GF-D8 (cell line): ENCODE measurements at places on chromosomes 6 and 20.

- no peak for DNase-seq
These were observed 93.6 kb downstream of the TMEM242 start for GRCh38 chr6:157229713-157230112.

- DNase-seq = no peak
These were observed 43.2 kb upstream of the SRF start for GRCh38 chr6:43127877-43128276.

- peak; percentile 45 for DNase-seq
These were observed at the start of gene TNF for GRCh38 chr6:31575335-31575901. TSS of gene TNF (plus strand) at chr6:31575565. CDS start at chr6:31575742, 177 bp downstream.

- no peak for DNase-seq
These were observed 35.7 kb upstream of the CD93 start for GRCh38 chr20:23121751-23122320.

DNA sequence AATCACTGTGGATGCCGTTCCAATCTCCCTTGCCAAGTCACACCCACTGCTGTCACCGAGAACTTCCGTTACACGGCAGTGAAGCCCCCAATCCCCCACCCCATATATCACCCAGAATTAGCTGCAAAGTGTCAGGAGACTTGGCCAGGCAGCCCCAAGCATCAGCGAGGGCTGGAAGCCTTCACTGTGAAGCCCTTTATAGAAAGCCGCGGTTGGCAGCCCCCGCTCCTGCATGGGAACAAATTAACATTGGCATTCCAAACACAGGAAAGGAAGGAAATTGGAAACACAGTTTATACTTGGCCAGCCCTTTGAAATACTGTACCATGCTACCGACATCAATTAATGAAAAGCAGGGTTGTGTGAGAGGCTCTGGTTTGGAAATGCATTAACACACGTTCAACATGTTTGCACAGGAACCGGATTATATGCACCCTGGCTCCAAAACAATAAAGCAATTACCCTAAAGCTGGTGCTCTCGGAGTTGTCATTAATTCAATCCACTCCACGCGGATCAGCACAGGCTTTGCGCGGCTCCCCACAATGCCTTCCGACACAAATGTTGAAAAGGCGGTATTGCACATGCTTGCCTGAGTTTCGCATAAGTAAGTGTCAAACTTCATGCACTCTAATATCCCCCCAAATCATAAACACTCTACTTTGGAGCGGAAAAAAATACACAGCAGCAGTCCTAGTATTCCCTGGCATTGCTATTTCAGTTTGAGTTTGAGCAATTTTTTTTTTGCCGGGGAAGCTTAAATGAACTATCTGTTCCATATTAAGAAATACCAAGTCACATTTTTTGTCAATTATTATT is 7.1 kb downstream of the BMP7 start:
- no peak for DNase-seq

DNA sequence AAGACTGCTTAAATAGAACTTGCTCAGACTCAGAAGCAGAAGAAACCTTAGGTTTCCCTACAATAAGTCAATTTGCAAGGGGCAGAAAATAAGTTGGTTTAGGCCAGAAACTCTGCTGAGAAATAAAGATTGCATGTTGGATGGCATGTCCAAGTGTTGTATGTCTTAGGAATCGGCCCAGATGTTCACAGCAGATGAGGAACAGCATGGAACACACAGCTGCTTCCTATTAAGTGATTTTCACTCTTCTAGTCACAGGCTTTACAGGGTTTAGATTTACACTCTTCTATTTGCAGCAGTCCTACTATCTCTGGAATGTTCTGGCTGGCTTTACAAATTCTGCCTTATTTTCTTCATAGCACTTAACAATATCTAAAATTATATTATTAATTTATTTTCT is 3.2 kb downstream of the ZKSCAN4 start:
- DNase-seq = no peak

GRCh38 chr20:63532449-63532971 is 4.7 kb downstream of the PTK6 start:
- no peak for DNase-seq

- DNase-seq = no peak
These were observed 579.2 kb downstream of the EPM2A start for GRCh38 chr6:145155873-145156782.

GRCh38 chr6:37694259-37694658 is 3.4 kb downstream of the MDGA1 start:
- DNase-seq = no peak

DNA sequence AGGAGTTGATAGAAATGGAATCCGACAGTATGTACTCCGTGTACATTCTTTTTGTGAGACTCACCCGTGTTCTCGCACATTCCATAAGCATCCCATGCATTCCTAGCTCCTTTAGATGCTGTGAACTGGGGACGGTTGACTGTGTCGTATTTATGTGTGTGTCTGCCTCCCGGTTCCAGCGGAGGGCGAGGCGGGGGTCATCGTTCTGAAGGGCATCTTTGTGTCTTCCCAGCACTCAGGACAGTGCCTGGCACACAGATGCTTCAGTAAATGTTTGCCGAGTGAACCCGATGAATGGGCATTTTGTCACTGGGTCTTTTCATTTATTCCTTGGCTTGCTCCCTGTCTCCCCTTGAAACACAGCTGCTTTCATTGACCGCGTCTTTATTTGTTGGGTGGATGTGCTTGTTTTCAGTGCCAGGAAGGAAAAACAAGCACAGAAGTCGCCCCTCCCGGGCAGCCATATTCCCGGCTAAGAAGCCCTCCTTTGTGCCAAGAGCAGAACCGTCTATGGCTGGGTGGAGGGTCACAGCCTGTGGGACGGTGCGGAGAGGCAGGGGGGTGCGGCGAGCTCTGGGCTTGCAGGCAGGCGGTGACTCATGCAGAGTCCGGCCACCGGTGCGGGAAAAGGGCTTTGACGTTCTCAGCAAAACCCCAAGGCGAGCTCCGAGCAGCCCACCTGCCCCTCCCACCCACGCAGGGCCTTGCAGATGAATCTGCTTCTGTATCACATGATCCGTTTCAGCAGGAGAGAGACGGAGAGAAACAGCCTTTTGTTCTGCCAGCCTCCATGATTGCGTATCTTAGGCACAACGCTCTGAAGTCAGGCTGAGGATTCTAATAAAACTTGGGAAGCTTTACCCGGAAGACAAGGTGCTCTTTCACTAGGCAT is 11.2 kb upstream of the PSMG4 start:
- DNase-seq = no peak

DNA sequence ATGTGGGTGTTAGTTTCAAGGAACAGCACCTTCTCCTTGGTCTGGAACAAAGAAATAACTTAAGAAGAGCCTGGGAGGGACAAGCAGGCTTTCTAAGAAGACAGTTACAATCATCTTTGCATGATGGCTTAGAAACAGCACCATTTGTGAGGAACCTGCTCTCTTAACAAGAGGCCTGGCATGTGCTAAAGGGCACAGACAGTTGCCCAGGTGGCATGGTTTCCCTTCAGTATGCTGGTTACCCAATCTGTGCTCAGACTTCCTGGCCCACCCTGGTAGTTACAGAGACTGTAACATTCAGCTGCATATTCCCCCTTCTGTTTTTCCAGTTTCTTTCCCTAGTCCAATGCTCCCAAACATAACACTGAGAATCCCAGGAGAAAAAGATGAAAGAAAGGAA is 84.0 kb downstream of the CHD6 start:
- no peak for DNase-seq

DNA sequence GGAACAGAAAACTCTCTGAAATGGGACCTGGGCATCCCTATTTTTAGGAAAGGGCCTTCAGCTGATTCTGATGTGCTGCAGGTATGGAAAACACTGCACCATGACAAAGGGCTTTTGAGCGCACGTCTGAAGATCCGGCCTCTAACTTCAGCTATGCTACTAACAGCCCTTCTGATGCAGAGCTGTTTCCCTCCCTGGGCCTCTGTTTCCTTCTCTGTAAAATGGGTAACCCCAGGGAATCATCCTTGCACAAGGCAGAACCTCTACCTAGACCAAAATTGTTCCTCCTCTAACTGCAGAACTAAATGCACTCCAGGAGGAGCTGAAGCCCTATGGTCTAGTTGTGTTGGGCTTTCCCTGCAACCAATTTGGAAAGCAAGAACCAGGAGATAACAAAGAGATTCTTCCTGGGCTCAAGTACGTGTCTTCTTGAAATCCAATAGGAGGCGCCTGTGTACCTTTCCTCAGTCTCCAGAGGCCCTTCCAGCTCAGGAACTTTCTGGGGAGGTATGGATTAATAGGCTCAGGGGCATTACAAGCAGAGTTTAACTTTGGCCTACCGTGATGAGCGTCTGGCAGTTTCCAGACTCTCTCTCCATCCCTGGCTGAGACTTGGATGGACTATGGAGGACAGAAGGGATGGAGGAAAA is 5.9 kb downstream of the GPX5 start:
- DNase-seq = no peak

DNA sequence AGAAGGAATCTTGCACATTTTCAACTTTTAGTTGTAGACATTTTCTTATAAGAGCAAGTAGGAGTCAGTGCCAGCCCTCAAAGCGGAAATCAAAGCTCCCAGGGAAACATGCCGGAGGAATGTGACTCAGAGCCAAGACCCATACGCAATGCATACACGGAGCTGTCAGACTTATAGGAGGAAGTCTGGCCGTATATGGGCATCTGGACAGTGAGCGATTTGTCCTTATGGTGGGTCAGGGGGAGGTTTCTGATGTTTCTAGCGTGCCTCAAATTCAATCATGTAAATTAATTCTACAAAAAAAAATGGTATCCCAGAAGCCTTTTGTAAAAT is 3.6 kb upstream of the CCN2 start:
- no peak for DNase-seq

GRCh38 chr20:57805747-57806146 is 95.9 kb upstream of the PMEPA1 start:
- DNase-seq = no peak

GRCh38 chr6:1870932-1871331 is 261.2 kb downstream of the FOXC1 start:
- DNase-seq = no peak
